ENCODE measurements at places on chromosomes 5 and 9. TPM values are rescaled to one million over a fixed set of nuclear protein-coding genes. Genes with fewer than 3 reads are reported as not detected.

The GRIN1 gene
- total RNA-seq: under 0.01 TPM

The NFIB gene
- 24.0 TPM for total RNA-seq

The ARID3C gene
- 0.08 TPM for total RNA-seq

The PCDHB6 gene
- total RNA-seq: 0.08 TPM

The C9orf153 gene
- 0.08 TPM for total RNA-seq

The C5orf58 gene
- total RNA-seq: not detected

The RFESD gene
- total RNA-seq: 2.3 TPM

The TMEM215 gene
- total RNA-seq: not detected

The ABCA1 gene
- total RNA-seq: 79.8 TPM

The CCNO gene
- 0.30 TPM for total RNA-seq
